ENCODE measurements at places on chromosomes 6 and 20. TPM values are rescaled to one million over a fixed set of nuclear protein-coding genes. Genes with fewer than 3 reads are reported as not detected.

C6orf163 gene
- total RNA-seq: 4.2 TPM

LRRC1 gene
- total RNA-seq: 12.6 TPM

TTPAL gene
- 13.5 TPM for total RNA-seq

POU3F2 gene
- total RNA-seq: not detected

COL12A1 gene
- 28.3 TPM for total RNA-seq

ZBTB12 gene
- 3.4 TPM for total RNA-seq

FAM50B gene
- 13.2 TPM for total RNA-seq

NKX2-2 gene
- not detected for total RNA-seq

APMAP gene
- 90.9 TPM for total RNA-seq

CPXM1 gene
- 5.2 TPM for total RNA-seq

TRDN gene
- total RNA-seq: 0.19 TPM

WFDC12 gene
- total RNA-seq: 1.4 TPM

MYO6 gene
- 114 TPM for total RNA-seq
